Kasumi-1 (cell line): ENCODE measurements at places on chromosomes 4 and X.
A peak's percentile ranks its signal among the peaks of the same experiment; 100 is the strongest.

DNA sequence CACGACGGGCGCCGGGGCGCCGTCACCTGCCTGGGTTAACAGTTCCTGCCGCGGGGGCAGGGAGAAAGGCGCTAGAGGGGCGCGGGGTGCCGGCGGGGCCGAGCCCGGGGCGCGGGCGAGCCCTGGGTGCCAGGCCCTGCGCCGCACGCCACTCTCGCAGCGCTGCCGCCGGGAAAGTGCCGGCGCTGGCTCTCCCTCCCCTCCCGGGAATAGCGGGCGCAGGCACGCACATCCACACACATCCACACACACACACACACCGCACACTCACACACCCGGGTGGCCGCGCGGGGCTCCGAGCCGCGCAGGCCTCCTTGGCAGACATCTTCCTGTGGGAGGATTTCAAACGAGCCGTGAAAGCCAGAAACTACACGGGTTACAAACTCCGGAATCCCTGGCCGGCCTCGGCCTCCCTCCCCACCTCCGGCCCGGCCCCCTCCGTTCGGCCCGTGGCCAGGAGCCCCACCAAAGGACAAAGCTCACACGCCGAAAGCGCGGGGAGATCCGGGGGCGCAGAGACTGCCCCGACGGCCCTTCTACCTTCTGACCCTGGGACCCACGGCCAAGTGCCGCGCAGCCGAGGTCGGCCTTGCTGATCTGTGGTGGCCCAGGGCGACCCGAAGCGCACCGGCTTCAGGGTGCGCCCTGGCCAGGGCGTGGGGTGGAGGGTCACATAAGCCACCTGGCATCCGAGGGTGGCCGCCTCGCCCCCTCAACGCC is 92.3 kb downstream of the BCOR start:
- DNase-seq = no peak

- DNase-seq = no peak
Observed at GRCh38 chr4:138178566-138178965, 63.6 kb downstream of the SLC7A11 start.

DNA sequence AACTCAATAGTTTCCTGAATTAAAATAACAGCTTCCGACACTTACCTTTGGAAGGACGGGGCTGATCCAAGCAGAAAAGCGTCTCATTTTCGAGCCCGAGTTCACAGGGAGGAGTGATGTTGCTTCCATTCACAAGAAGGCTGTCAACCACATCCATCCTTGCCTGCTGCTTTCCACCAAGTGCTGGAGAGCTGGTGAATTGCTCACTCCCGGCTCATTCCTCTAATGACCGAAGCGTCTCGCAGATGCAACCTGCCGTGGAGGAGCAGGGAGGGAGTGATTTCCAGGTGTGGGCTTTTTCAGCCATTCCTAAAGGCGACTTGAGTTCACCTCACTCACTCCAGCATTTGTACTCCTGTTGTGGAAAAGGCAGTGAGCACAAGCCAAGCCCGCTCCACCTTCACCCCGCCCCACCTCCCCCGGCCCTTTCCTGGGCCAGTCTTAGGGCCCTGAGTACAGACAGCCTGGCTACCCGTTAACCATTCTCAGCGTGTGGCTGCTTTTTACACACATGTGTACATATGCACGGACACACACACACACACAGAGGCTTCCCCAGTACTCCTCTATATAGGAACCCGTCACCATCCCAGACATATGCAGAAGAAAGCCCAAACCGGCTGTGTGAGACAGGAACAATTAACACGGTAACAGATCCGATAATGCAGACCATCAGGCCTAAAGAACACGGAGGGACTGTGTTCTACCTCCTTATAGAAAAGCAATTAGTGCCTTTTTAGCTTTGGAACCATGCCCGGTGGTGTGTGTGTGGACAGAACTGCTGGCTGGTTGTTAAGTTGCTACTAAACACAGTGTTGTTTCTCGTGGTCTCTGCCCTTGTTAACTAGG is at the start of gene CCKAR:
TSS of gene CCKAR (minus strand) at position 374 of the 849 bp plus-strand sequence. CDS start at position 157, 217 bp downstream.
- no peak for DNase-seq

DNA sequence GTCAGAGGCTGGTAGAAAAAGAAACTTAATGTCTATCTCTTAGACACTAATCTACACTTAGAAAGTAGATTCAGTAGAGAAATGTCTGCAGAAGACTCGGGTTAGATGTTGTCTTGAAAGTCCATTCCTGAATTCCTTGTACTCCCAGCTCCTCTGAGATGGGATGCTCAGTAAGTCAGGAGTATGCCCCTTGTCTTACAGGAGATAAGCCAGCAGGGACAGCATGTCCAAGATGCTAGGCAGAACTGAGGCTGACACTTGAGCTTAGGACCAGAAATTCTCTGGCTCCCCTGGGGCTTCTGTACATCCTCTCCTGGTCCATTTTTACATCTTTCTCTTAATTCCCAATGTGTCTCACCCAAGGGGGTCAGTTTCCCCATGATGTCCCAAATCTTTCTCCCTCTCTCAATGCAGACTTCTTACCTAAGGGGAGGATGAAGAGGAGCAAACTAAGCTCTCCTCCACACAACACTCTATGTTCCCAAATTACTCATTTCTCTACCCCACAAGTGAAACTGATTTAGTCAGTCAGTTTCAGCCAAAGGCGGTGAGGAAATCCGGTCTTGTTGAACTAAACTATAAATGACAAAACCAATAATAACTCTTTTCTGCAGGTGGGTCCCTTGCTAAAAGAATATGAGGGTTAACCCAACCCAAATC is 558.2 kb upstream of the DIPK2B start:
- no peak for DNase-seq

- no peak for DNase-seq
Observed at GRCh38 chr4:172489861-172490260, 676.7 kb downstream of the GALNTL6 start.

DNA sequence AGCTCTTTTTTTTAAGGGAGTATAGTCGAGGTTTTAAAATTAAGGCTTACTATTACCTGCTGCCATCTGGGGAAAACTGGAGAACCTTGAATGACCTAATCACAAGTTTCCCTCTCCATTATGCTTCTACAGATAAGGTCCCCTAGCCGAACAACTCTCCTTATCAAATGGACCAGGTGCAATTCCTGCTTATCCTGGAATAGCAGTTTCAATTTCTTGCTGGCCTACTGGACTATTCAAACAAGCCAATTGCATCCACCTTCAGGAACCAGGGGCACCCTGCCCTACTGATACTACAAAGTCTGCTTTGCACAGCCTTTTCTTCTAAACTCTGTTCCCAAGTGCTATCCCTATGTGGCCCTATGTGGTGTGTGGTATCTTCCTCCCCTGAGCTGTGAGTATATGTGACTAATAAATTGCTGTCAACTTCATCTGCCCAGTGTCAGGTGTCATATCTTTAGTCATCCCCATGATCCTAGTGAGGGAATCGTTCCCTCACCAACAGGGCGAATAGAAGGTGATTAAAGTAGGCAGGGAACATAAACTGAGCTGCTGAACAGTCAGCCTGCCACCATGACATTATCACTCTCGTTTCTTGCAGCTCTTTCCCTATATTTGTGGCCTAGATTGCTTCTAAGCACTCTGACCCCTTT is 128.5 kb downstream of the ATG4A start:
- DNase-seq = no peak

- DNase-seq = no peak
Observed at GRCh38 chr4:63919636-63920365, 489.4 kb downstream of the TECRL start.

DNA sequence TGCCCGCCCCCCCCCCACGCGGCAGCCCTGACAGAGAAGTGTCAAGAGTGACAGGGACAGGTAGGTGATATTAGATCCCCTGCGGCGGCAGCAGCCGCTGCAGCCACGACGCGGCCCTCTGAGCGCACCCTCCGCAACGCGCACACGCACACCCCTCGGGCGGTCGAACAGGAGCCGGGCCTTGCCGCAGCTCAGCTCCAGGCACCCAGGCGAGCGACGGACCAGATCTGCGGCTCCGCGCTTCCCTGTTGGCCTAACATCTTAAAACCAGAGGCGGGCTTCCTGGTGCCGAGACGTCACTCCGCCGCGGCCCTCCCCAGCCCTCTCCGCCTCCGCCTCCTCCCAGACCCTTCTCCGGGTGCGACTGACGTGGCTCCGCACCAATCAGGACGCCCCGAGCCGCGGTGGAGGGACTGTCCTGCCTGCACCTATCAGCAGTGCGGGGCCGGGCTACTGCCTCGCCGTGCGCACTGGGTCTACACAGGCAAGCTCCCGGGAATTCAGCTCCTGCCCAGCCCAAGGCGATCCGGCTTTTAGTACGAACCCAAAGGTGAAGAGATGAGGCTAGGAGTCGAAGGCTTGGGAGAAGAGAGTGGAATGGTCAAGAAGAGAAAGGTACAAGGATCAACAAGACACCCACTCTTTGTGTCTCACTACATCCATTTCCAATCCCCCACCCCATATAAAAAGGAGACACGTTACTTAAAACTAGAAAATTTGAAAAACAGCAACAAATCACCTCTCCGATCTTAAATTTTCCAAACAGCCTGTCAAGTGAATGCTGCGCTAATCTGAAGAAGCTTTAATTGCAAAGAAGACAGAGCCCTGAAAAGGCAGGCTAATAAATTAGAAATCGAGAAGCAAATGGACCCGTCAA is at the start of gene PITX2:
TSS of gene PITX2 (minus strand) at position 237 of the 877 bp plus-strand sequence. CDS start 617 bp downstream, outside the sequence.
- DNase-seq = no peak

GRCh38 chr4:124429746-124430250 is 282.7 kb downstream of the ANKRD50 start:
- no peak for DNase-seq

- DNase-seq = no peak
Observed at GRCh38 chr4:15234856-15235126, 193.0 kb upstream of the C1QTNF7 start.

GRCh38 chrX:44947995-44948394 is 75.0 kb downstream of the KDM6A start:
- no peak for DNase-seq

- peak; percentile 33 for DNase-seq
Observed at GRCh38 chr4:79141530-79141929, 184.3 kb downstream of the NAA11 start.

DNA sequence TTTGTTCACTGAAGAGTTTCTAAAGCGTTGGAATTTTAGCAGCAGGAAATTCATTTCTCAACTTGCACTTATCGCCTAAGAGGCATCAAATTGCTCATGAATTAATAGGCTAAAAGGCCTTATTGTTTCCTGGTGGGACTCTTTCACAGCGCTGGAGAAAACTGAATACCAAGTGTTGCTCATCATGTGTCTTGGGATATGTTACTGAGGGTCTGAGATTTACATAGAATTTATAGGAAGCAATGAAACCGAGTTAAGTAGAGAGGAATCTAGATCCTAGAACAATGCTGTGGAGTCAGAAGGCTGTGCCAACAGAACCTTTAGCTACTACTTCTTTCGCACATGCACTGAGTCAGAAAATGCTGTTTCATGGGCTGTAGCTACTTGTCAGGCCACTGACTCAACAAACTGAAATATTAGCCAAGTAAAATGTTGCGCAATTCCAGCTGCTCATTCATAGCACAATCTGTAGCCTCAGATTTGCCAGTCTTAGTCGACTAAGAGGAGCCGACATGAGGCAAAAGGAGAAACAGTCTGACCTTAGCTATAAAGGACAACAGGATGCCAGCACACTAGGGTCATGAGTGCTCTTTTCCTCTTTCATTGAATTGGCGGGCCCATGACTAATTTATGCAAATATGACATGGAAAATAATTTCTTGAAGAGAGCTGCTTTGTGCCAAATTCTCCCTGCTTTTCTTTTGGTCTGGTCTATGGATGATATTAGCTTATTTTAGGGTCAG is 35.9 kb upstream of the CXCL8 start:
- DNase-seq = peak; percentile 61

DNA sequence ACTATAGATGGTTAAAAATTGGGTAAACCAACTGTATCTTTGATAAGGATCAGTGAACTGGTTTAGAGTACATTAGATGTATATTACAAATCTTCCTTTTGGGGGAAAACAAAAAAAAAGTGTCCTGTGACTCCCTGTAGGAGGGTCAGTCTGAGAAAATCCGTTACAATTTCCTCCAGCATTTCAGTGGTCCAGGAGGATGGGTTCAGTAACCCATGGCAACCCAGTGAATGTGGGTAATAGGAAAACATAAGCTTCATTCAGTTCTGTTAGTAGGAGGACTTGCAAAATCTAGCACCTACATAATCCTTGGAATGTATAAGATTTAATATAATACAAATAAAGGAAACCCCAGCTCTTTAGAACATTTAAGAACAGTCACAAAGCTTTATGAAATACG is 16.2 kb downstream of the STOX2 start:
- no peak for DNase-seq

- DNase-seq = peak; percentile 78
Observed at GRCh38 chr4:69718396-69719271, 41.8 kb downstream of the SULT1B1 start.

- no peak for DNase-seq
Observed at GRCh38 chr4:2413821-2414610, 4.4 kb downstream of the ZFYVE28 start.

- DNase-seq = no peak
Observed at GRCh38 chr4:6562931-6563901, 11.8 kb upstream of the MAN2B2 start.

DNA sequence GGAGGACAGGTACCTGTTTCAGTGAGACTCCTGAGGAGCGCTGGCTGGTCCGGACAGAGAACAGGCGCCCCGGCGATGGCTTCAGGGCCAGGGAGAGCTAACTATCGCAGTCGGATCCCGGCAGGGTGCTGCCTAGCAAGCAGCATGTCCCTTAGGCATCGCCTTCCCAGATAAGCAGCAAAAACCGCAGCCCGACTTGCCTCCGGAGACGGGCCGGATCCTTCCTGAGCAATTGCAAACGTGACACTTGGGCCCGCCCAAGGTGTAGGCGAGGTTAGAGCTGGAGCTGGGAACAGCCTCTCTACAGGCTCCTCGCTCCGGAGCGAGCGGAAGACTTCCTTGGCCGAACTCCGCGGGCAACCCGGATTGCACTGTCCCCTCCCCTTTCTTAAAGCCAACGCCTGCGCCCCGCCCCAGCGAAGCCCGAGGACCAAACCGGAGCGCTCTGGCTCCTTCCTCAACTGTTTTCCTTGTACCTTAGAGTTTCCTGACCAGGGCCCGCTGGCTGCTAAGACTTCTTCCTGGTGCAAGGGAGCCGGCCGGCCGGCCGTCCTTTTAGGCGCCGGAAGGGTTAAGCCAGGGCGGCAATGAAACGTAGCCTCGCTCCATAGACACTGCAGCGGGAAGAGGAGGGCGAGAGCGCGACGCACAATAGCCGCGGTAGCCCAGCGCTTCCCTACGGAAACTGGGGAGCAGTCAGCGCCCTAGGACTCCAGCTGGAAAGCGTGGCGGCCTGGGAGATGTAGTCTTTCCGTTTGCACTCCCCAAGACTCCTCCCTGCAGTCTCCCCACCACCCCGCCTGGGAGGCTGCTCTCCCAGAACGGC is at the start of gene OPHN1:
TSS of gene OPHN1 (minus strand) at position 341 of the 826 bp plus-strand sequence. CDS start 475 bp downstream, outside the sequence.
- peak; percentile 26 for DNase-seq

DNA sequence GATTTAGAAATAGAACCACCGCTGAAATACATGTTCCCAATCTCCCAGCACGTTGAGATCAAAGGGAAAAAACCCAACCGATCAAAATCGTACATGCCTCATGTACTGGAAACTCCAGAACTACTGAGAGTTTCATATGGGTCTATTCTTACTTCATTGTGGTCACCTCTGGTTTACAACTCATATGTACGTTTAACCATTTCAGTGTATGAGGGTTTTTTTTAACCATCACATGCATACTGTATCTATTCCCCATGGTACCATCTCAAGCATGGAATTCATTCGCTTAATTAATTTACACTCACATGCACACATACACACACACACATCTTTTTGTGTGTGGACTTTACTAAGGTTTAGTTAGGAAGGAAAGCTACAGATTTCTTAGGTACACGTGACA is 46.0 kb upstream of the CLNK start:
- no peak for DNase-seq

GRCh38 chr4:54840430-54840829 is 182.7 kb downstream of the KIT start:
- peak; percentile 70 for DNase-seq
